ENCODE measurements at places on chromosomes 6 and 20.

DNA sequence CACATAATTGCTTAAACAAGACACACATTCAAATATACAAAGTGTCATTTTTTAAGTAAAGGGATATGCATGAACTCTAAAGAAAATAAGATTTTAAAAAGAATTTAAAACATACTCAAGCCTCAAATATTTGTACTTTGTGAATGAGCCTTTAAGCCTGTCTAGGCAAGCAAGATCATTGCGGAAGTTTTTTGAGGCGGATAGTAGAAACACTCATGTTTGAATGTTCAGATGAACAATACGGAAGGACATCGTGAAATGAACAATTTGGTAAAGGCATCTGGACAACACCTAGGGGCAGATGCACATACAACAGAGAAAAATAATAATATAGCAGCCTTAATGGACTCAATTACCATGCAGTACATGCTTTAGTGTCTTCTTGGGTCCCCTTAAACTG, 928.9 kb downstream of the TFAP2A start:
- no peak for DNase-seq

DNA sequence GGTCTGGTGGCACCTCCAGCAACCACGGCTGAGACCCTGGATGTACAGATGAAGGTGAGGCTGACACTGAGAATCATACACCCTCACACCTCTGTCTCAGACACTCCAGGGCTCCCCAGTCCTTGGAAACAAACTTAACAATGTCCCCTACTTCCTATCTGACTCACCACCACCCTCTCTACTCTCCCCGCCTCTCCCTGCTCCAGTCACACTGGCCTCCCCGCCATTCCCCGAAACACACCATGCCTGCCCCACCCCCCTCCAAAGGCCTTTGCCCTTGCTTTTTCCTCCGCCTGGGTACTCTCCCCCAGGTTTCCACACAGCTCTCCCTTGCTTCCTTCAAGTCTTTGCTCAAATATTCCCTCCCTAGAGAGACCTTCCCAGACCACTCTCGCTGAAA, 16.3 kb downstream of the BPI start:
- no peak for DNase-seq

DNA sequence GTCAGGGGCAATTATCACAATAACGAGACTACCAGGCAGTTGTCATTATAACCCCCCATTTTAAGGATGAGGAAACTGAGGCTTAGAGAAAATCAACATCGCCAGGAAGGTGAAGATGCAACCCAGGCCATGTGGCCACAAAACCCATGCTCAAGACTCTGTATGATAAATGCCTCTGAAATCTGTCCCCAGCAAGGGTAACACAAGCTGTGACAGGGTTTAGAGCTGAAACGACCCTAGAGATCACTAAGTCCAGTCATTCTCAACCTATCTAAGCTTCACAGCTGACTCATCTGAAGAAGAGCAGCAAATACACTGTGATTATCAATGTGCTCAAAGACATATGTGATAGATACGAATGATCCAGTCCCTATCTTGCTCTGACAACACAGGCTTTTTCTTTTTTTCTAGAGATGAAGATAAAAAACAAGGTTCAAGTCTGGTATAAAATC, 47.0 kb downstream of the ARHGAP18 start:
- DNase-seq = no peak

- DNase-seq = no peak
Observed at GRCh38 chr6:151005896-151006632, 140.6 kb downstream of the MTHFD1L start.

- no peak for DNase-seq
Observed at GRCh38 chr6:154561750-154562149, 51.3 kb upstream of the CNKSR3 start.

- DNase-seq = peak; percentile 52
Observed at GRCh38 chr6:136290410-136291010, 864 bp upstream of the BCLAF1 start.

- no peak for DNase-seq
Observed at GRCh38 chr20:45181639-45182038, 6.9 kb downstream of the PI3 start.

- DNase-seq = no peak
Observed at GRCh38 chr20:52859156-52859876, 112.8 kb upstream of the TSHZ2 start.

DNA sequence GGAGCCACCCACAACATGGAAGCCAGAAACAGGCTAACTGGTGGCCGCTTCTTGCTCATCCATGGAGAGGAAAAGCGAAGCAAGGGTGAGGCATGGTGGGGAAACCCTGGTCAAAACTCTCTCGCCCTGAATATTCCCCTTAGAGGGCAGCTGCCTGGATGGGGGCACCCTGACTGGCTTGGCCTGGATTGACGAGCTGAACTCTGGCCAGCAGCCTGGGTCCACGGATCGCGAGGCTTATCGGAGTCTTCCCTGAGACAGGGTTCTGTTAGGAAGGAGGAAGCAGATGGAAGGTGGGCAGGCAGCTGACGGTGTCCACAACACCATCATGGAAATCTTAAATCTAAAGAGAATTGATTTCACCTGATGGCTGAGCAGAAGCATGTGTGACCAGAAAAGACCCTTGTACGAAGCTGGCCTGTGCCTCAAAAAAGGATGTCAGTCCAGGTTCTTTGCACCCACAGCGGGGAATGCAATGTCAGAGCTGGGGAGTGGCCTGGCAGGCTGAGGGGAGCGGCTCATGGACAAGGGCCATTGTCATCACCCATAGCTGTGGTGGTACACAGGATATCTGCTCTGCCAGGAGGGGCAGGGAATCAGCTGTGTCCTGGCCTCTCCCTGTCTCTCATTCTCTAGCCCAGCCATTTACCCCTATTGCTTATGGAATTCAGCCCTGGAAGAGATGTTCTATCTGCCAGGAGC, 109.4 kb upstream of the SNX9 start:
- no peak for DNase-seq

GRCh38 chr6:13466304-13467215, 20.8 kb downstream of the GFOD1 start:
- no peak for DNase-seq

DNA sequence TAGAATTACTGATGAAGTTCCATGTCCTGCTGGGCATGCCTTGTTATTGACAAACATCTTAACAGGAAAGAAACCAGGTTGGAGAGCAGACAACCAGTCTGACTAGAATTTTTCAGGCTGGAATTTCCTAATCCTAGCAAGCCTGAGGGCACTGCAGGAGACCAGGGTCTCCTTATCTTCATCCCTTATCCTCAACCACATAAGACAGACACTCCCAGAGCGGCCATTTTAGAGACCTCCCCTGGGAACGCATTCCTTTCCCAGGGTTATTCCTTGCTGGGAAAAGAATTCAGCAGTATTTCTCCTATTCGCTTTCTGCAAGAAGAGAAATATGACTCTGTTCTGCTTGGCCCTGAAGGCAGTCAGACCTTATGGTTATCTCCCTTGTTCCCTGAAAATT, 803.7 kb downstream of the GRIK2 start:
- no peak for DNase-seq

DNA sequence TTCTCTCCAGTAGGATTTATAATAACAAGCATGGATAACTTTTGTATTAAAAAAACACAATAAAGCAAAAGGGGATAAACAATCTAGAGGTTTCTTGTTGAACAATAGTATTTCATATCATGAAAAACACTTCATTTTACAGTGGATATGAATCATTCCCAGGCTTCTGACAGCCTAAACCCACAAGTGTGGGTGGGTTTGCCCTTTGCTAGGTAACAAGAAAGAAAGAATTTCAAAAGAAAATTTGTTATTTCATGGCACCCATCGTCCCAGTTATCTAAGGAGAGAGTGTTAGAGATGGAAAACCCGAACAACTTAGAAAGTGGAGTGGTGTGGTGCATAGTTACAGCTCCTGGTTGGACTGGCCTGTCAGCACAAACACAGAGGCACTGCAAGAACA, 76.1 kb upstream of the GPR6 start:
- no peak for DNase-seq

- DNase-seq = no peak
Observed at GRCh38 chr6:16508959-16509358, 252.3 kb downstream of the ATXN1 start.

DNA sequence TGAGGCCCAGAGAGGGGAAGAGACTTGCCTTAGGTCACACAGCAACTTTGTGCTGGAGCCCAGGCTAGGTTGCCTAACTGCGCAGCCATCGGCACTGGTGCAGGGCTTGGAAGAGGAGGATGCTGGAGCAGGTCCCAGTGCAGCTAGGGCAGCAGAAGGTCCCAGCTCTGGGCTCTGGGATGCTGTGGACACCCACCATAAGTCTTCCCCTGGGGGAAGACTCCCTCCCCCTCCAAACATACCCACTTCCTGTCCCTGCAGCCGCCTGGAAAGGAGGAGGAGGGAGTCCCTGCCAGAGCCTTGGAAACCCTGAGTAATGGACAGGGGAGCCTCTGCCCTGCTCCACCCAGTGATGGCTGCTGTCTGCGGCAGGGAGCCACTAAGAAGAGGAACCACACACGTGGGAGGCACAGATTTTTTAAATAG, 93.6 kb downstream of the NCR2 start:
- no peak for DNase-seq

GRCh38 chr6:16683641-16684194, 77.5 kb downstream of the ATXN1 start:
- no peak for DNase-seq

- no peak for DNase-seq
Observed at GRCh38 chr20:11918981-11919380, 1.3 kb downstream of the BTBD3 start.

GRCh38 chr6:42021847-42022754, 28.2 kb upstream of the TAF8 start:
- DNase-seq = no peak

DNA sequence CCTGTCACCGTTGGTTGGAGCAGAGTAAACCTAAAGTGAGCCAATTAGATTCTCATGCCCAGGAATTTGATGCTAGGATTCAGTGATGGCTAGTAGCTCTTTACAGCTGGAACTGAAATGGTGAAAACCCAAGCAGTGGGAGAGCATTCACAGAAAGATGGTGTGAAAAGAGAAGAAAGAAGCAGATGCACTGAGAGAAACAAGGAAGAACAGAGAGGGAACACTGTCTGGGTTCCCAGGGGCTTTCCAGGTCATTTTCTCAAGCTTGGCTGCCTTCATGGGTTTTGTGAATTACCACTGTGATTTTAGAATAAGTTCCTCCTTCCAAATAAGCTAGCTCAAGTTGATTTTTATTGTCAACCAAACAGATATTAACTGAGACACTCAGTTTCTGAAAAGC, 104.1 kb upstream of the AKIRIN2 start:
- DNase-seq = no peak

DNA sequence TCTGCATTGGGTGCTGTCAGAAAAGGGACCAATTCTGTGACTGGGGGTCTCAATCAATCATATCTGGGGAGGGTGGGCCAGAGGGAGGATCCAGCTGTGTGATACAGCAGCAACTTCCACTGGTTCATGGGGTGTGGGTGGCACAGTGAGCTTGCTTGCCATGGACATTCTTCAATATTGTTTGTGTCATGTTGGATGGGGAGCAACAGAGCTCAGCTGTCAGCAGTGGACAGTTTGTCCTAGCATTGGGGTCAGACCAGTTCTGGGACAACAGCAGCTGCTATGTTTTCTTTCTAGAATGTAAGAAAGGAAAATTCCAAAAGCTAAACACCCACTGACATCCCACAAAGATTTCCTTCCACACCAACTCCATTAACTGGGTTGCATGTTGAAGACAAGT, 221.9 kb upstream of the CDH4 start:
- DNase-seq = no peak

DNA sequence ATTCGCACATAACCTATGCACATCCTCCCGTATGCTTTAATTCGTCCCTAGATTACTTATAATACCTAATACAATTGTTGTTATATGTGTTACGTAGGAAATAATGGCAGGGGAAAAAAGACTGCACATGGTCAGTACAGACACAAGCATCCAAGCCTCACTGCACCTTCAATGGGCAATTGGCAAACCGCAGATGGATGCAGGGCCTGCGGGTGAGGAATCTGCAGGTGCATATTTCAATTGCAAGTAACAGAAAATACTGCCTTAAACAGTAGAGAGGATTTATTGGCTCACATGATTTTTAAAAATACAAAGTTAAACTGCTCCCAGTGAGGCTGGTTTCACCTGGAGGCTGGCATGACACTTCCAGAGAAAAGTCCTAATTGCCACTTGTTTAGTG, 142.1 kb upstream of the MLN start:
- no peak for DNase-seq

DNA sequence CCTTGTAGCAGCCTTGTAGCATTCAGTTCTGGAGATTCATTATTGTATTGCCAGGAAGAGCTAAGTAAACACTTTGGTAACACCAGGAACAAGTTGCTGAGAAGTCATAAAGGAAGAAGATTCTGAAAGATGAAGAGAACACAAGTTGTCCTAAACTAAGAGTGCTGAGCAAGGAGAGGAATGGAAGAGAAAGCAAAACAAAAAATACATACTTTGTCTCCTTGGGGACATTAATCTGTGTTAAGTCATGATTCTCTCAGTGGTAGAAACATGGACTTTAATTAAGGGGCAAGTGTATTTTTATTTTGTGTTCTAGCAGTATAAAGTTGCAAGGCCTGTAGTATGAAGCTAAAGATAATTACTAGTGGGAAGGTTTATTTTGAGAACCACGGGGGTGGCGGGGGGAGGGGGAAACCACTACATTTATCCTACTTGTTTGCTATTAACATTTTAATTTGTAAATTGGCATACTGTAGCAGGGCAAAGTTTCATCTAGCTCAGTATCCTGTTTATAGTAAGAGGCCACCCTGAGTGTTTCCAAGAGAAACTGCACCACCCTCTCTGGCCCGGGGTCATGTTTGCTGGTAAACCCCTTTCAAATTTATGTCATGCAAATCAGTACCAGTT, 463.0 kb downstream of the CDKAL1 start:
- peak; percentile 37 for DNase-seq

- no peak for DNase-seq
Observed at GRCh38 chr6:111871725-111872400, 1.4 kb downstream of the FYN start.

- DNase-seq = no peak
Observed at GRCh38 chr6:91087908-91088307, 501.0 kb upstream of the MAP3K7 start.

DNA sequence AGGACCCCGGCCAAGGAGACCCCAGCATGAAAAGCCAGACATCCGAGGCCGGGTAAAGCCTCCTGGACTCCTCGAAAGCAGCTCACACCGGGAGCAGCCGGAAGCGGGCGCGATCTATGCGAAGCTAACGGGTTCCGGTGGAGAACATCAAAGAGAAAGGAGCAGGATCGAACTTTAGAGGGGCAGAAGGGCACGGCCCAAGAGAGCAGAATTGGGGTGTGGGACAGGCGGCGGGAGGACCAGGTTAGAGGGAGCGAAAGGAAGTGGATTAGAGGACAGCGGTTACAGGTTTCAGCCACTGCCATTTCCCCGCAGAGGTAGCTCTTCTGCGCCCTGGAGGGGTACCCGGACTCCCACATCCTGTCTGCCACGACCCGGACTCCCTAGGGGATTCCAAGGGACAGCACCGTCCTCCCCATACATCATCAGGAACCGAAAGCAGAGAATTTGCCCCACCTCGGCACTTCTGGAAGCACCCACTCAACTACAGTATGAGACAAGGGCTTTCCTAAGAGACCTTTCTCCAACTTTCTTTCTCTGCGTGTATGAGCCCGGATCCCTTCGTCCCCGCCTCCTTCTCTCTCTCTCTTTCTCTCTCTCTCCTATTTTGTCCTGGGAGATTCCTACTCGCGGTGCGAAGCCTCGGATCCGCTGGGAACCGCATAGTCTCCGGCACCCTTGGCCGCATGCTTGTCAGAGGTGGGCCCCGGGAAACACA, 507 bp upstream of the VGLL2 start:
- DNase-seq = no peak

- no peak for DNase-seq
Observed at GRCh38 chr6:134425513-134425912, 107.6 kb upstream of the SGK1 start.

Measured in SK-N-MC (cell line).